SIG-M5 (cell line): ENCODE measurements at places on chromosomes 12 and 14.

- no peak for DNase-seq
Observed at GRCh38 chr12:63869656-63870055, 25.2 kb downstream of the SRGAP1 start.

GRCh38 chr12:21547437-21547836, 21.3 kb downstream of the SPX start:
- DNase-seq = no peak

- DNase-seq = no peak
Observed at GRCh38 chr14:76812093-76812421, 625 bp downstream of the ANGEL1 start.

DNA sequence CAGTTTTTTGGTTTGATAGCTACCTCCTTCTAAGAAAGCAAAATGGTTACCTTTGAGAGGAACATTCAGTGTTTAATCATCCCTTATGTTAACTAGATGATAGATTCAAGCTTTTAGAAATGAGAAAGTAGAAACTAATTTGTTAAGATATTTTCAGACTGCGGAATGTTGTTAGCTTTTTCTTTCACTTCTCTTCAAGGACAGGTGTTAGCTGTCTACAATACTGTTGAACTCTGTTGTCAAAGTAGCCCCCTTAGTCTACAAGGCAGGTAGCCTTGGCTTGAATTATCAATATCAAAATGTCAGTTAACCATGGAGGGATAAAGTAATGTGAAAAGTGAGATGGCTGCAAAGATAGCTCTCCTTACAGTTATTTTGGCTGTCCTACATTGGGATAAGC, 14.8 kb downstream of the MAPK1IP1L start:
- no peak for DNase-seq

DNA sequence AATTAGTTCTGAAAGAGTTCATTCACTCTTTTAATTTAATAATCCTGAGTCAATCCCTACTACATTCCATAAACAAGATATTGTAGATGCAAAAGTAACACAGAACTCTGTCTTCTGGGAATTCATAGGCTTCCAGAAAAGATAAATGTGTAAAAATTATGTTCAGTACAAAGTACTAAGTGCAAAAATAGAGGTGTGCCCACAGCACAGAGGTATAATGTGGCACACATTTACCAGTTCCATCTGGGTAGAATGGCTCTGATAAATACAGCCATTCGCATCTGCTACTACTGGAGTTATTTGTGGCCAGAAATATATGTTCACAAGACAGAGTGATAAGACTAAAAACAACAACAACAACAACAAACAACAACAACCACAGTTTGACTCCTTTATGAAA, 111.6 kb upstream of the PTPRB start:
- DNase-seq = no peak

GRCh38 chr12:70581208-70581607, 56.0 kb downstream of the PTPRB start:
- DNase-seq = no peak

DNA sequence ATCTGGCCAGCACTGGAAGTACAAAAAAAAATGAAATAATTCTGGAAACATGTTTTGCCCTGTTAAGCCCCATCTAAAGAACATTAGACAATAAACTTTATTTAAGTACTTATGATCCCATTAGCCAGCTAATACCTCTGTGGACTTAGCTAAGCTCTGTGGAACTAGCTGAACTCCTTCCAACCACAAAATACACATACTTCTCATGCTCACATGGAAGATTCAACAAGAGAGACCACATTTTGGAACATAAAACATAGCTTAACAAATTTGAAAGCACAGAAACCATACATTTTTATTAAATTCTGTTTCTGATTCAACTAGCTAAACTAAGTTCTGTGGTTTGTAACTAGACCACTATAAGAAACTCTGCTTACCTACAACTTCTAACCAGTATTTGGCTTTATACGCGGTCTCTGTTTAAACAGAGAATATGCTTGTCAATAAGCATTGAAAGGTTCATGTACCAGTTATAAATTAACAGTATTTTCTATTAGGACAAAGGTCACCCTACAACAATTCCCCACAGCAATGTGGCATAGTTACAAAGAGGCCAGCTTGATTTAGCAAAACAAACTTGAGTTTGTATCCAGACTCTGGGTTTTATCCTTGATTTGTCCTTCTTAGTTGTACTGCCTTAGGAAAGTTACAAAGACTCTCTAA, 300.1 kb downstream of the C12orf50 start:
- DNase-seq = no peak

DNA sequence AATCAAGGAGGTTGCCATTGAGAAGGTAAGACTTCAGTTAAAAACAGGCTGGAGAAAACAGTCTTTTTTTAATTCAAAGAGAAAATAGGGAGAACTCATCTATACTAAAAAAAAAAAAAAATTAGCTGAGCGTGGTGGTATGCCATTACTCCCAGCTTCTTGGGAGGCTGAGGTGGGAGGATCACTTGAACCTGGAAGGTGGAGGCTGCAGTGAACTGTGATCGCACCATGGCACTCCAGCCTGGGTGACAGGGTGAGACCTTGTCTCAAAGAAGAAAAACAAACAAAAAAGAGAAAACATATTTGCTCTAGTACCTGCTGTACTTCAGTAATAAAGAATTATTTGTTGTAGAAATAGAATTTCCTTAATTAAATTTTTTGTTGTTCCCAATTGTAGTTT, 68.6 kb downstream of the DNAH10 start:
- DNase-seq = no peak

DNA sequence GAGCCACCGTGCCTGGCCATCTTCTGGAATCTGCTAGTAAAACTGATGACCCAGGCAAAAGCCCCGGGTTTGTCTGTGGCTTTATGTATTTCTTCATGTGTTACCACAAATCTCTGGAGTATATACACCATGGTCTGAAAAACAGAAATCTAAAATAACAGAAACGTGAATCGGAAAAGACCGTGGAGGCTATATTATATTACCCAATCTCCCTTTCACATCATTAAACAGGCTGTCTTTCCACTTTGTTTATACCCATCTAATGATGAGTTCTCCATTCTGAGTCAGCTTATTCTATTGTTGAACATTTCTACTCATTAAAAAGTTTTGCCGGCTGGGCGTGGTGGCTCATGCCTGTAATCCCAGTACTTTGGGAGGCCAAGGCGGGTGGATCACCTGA, 9.5 kb upstream of the AJUBA start:
- no peak for DNase-seq
